CD4-positive, alpha-beta T cell treated with Interleukin-12 subunit alpha and Interleukin-12 subunit beta, for 1 hour (primary cell): ENCODE measurements at places on chromosomes 3 and 15.

DNA sequence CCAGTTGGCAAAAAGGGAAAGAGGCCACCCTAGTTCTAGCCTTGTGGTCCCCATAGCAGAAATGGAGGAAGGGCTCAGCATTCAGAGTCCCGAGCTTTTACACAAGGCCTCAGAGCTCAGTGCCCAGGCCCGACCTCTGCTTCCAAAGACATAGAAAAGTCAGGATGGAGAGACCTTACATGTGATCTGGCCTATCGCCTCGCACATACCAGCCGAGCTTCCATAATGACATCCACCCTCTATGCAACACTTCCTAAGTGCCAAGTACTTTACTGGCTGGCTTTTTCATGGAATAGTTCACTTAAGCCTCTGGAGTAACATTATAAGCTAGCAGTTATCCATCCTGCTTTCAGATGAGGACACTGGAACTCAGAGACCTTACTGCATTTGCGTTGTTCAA lies 275.9 kb downstream of the FAM43A start:
- no peak for DNase-seq

DNA sequence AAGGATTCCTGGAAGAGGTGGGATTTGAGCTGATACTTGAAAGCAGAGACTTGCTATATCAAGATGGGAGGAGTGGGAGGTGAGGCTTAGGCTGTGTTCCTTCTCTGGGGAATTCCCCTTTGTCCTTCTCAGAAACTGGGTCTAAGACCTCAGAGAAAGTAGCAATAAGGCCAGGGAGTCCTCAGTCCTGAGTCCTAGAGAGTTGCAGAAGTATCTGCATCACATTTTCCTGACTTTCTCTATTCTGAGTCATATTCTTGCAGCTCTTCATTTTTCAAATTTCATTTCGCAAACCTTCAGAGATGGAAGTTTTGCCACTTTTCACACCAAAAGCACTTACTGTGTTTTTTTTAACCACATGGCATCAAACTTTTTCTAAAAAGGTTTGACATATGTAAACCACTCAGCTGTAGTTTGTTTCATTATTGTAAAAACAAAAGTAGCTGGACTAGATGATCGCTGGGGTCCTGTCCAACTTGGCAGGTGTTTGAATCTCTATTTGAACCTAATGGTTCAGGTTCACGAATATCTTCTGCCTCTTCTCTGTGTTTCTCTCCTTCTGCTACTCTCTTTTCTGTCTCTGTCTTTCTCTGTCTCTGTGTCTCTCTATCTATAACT lies 21.3 kb downstream of the COLQ start:
- DNase-seq = no peak

- no peak for DNase-seq
Measured at GRCh38 chr3:4078903-4079302, 224.3 kb upstream of the SETMAR start.

- DNase-seq = no peak
Measured at GRCh38 chr15:80710635-80711554, 15.8 kb downstream of the ABHD17C start.

DNA sequence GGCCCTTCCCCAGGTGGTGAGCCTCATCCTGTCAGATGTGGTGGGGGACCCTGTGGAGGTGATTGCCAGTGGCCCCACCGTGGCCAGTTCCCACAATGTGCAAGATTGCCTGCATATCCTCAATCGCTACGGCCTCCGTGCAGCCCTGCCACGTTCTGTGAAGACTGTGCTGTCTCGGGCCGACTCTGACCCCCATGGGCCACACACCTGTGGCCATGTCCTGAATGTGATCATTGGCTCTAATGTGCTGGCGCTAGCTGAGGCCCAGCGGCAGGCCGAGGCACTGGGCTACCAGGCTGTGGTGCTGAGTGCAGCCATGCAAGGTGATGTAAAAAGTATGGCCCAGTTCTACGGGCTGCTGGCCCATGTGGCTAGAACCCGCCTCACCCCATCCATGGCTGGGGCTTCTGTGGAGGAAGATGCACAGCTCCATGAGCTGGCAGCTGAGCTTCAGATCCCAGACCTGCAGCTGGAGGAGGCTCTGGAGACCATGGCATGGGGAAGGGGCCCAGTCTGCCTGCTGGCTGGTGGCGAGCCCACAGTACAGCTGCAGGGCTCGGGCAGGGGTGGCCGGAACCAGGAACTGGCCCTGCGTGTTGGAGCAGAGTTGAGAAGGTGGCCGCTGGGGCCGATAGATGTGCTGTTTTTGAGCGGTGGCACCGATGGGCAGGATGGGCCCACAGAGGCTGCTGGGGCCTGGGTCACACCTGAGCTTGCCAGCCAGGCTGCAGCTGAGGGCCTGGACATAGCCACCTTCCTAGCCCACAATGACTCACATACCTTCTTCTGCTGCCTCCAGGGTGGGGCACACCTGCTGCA lies 4.8 kb downstream of the GLYCTK start:
- DNase-seq = no peak

- no peak for DNase-seq
Measured at GRCh38 chr3:88009066-88009465, 49.7 kb downstream of the CGGBP1 start.

DNA sequence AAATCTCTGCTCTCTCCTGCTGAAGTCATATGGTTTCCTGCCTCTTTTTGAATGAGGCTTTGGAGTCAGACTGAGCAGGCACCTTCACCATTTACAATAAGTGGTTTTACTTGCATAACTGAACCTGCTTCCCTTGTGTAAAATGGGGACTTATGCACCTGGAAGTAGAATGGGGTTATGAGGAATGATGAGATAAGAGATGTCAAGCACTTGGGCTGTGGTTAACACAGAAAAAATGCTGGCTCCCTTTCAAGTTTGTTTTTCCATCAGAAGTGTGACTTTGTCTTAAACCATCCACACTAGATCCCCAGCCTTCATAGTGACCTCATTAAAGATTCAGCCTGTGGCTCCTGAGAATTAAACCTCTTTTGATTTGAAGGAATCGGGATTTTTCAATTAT lies 5.2 kb downstream of the EXOSC7 start:
- DNase-seq = no peak

DNA sequence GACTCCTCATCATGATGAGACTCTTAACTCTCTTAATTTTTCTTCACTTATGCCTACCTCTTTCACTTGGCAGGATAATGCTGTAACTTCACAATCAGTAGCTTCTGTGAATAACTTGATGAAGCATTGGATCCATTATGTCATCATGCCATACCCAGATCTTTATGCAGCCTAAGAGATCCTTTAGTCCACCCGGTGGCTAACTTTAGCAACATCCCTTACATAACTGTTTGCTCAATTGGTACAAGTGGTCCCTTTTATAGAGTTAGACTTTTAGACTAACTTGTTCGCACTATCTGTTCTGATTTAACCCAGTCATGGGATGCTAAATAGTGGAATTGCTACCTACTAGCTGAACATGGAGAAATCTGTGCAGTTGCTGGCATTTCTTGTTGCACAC lies 184.5 kb downstream of the USP13 start:
- DNase-seq = no peak

GRCh38 chr15:70049701-70050301 lies 47.9 kb downstream of the TLE3 start:
- no peak for DNase-seq

- DNase-seq = no peak
Measured at GRCh38 chr3:112376992-112377391, 44.0 kb downstream of the CD200 start.

GRCh38 chr3:29245441-29245840 lies 35.4 kb upstream of the RBMS3 start:
- DNase-seq = no peak

- DNase-seq = no peak
Measured at GRCh38 chr3:62180514-62180913, 192.8 kb downstream of the FEZF2 start.

DNA sequence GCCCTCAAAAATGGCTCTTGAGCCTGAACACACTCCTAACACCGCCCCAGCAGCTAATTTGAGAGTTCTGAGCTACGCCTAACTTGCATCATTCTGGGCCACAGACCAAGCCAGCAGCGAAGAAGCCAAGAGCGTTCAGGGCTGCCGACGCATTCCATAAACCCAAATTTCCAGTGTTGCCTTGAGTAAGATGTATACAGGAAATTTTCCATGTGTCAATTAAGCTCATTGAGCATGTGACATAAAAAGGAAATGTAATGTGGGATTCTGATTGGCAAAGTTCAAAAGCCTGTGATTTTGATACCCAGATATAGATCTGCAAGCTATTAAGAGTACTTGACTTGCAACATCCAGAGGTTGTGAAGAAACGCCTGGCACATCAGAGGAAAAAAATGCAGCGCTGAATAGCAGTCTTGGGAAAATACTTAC lies 148.6 kb upstream of the NR2F2 start:
- no peak for DNase-seq

- DNase-seq = no peak
Measured at GRCh38 chr3:139811331-139811730, 123.7 kb upstream of the CLSTN2 start.

DNA sequence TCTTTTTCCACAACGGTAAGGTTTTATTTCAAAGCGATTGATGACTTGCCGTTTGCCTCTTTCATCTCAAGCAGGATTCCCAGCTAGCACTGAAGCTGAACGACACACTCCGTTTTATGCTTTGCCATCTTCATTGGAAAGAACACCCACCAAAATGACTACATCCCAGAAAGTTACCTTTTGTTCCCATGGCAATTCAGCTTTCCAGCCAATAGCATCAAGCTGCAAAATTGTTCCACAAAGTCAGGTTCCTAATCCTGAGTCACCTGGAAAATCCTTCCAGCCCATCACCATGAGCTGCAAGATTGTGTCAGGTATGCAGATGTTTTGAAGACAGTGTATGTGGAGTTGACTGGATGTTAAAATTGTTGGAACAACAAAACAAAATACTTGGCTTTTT lies 56.5 kb downstream of the YEATS2 start:
- DNase-seq = no peak

GRCh38 chr15:90101130-90101968 lies 919 bp downstream of the IDH2 start:
- DNase-seq = peak; percentile 39

DNA sequence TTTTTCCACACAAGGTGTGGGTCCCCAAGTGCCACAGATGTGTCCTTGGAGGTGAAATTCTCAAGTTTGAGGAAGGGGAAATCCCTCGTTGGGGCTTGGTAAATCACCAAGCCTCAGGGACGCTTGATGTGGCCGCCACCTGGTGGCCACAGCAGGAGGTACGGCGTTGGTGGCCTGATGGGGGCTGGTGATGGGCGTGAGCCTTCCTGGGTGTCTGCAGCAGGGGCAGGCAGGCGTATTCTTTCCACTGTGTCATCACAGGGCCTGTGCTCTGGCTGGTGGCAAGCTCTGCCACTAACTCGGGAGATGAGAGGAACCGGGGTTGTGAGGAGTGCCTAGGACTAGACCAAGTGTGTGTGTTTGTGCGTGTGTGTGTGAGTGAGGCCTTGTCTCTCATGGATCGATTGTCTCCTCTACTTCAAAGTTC lies 4.2 kb downstream of the ACOX2 start:
- peak; percentile 83 for DNase-seq

DNA sequence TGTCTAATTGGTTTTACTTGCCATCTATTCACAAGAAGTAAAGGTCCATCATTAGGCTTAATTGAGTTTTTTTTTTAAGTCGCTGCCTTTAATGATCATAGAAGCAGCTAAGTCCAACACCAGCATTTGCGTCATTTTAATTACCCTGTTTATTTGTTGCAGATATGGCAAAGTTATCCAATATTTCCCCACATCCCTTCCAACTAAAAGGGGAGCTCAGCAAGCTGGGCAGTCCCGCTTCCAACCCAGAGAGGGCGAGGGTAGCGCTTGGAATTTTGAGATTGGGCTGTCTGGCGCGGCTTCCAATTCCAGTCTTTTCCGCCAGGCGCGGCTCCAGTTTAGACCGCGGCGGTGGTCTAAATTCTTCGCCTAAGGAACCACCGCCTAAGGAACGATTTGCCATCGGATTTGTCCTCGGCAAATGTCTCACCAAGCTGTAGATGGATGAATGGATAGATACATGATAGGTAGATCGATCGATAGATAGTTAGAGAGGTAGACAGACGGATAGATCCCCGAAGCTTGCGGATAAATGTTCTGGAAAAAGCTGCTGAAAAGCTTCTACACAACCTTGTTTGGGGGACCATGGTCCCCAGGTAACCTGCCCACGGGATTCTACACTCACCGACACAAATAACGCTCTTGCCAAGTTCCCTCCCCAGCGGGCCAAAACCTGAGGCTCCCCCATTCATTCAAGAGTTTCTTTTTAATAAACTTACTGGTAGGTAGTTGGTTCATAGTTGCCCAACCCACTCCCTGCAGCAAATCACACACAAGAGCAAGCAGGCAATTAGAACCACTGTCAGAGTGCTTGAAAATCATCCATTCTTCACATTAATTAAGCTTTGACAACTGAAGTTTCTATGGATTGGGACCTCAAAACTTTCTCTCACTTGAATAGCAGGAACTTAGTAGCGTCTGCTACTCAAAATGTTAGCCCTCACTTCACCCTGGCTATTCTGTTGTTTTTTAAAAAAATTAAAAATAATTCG lies 49.1 kb downstream of the ZIC4 start:
- DNase-seq = no peak

- no peak for DNase-seq
Measured at GRCh38 chr15:68578980-68579935, at the start of gene CORO2B. TSS of gene CORO2B (plus strand) at chr15:68578993. CDS start at chr15:68579263, 270 bp downstream.

DNA sequence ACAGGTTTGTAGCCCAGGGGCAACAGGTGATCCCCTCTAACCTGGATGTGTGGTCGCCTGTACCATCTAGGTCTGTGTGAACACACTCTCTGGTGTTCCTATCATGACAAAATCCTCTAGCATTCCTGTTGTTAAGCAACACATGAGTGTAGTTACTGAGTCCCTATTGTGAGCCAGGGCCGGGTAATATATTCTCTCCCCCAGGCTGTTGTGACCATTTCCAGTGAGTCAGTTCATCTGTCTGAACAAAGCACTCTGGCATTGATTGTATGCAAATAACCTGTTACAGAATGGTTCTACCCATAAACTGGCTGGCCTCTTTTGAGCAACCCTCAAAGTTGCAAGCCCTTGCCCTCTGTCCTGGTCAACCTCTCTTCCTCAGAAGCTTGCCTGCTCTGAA lies 2.6 kb upstream of the FLNB start:
- DNase-seq = no peak

DNA sequence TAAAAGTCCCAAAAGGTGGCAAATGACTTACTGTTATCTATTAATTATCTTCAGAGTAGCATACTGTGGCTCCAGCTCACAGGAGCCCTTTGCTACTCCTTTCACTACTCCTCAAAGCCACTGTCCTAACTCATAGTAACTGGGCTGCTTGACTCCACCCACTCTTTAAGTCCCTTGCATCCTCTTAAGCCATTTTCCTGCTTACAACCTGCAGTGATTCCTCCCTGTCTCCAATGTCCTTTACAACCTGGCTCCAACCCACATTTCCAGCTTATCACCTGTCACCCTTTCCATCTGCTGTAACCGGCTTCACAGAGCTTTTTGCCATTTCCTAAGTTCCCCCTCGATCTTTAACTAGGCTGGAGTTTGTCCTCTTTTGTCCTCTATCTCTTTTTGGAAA lies 388.1 kb downstream of the FGF12 start:
- no peak for DNase-seq

GRCh38 chr3:192364316-192364715 lies 363.0 kb downstream of the FGF12 start:
- DNase-seq = no peak

DNA sequence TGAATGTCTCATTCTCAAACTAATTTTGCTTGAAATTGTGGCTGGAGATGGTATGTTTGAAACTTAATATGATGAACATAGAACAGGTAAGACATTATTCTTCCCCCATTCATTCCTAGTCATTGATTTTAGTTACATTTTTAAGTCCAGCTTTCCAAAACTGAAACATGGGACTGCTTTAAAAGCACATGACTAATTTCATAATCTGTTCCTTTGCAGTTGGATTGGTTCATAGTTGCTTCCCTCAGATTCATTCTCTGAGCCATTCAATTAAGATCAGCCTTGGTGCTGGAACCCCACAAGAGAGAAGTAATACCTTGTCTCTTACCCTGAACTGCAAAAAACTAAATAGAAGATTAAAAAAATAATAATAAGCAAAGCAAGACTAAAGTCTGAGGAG lies 87.5 kb upstream of the TGFBR2 start:
- DNase-seq = no peak
